SHP77 treated with DMSO at 0.1 percent for 48 hours (cell line): ENCODE measurements at places on chromosomes 13 and 19.

DNA sequence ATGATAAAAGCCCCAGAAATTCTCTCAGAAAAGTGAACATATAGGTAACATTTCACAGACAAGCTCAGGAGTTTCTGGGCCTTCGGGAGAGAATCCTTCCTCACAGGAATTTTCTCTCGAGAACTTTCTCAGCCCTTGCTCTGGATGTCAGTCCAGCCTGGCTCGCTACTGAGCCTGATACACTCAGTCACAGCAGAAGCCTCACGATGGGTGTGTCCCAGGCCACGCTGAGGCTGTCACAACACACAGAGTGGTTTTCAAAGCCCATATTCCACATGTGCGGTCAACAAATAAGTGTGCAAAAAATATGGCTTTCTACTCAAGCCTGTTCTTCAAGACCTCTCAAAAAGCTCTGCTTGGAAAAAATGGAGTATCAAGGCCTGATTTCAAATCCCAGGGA is 31.5 kb upstream of the MEDAG start:
- DNase-seq: no peak

GRCh38 chr19:15935167-15935702 is 906 bp upstream of the CYP4F11 start:
- peak; percentile 38 for DNase-seq

DNA sequence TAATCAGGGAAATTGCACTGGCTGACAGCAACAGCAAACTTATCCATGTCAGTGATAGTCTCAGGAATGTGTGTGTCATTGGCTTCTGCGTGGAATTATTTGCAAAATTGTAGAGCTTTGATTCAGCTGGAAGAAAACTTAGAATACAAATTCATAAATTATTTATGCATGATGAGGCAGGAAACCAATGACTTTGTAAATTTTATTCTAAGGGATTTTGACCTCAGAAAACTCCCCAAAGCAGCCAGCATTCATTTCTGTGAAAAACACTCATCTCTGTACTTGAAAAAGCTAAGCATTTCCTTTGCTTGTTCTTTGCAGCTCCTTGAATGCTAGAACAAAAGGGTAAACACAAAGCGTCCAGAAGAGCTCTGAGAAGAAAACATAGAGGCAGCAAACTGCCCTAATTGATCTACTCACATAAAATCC is 162.4 kb downstream of the DCT start:
- no peak for DNase-seq

DNA sequence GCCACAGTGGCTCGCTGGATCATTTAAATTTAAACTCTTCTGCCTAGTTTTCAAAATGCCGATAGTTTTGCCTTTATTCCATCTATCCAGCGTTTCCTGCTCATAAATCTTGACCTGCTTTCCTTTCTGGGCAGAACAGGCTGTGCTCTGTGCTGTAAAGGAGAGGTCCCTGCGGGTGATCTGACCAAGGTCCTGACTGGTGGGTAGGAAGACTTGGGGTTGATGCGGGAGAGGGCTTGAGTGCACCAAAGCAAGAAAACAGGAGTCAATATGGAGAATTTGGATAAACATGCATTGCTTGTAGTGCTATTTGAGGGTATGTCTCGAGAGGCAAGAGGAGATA is 533.6 kb downstream of the MYO16 start:
- DNase-seq: no peak

DNA sequence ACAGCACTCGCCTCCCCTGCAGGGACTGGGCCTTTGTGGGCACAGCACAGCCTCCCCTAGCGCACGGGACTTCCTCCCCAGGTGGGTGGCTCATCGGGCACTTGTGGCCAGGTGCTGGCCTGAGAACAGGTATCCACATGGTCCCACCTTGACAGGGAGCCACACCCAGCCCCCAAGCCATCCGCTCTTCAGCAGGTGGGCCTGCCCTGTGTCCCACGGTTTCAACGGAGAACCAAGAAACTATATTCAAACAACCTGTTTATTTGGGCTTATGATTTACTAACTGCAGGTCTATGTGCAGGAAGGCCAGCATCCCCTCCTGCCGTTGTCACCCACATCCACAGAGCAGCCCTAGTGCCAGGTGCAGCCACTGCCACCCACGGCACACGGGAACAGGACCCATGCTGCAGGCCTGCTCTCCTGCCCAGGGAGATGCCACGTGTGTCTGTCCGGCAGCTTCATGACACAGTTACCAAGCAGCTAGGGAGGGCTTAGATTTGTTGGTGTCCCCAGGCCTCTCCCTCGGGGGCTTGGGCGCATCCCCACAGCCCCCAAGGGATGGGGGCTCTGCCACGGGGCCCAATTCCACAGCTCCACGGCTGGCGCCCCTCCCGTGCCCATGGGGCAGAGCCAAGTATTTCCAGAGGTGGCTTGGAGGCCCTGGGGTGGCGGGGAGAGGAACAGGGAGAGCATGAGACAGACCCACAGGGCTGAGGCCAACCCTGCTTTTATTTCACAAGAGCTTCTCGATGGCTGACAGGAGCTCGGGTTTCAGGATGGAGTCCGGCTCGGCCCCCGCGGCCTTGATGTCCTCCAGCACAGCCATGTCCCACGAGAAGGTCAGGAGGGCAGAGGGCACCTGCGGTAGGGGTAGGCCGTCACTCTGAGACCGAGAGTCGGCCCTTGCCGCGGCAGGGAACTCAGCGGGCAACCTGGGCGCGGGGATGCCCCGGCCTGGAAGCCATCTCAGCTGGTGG is 12.5 kb downstream of the UBXN6 start:
- no peak for DNase-seq

DNA sequence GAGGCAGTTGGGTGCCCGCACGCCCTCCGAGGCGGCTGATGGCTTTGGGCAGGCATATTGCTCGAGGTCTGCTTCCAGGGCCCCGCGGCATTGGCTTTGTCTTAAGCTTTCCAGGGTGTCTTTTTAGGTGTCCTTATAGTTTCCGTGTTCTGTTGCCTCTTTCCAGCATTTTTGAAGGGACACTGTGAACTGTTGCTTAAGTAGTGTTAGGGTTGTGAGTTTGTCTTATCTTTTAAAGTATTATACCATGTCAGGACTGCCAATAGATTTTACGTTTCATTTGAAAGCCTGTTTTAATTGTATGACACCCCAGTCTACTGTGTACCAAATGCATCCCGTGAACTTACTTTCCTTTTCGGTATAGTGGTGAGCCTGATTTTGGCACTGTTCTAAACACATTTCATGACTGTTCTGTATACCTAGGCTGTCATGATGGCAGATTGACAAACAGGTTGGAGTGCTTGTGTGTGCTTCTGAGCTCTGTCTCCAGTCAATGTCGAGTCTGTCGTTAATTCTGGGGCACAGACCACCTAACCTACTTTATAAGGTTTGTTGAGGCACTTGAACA is 656 bp downstream of the PCCA start:
- DNase-seq: no peak

DNA sequence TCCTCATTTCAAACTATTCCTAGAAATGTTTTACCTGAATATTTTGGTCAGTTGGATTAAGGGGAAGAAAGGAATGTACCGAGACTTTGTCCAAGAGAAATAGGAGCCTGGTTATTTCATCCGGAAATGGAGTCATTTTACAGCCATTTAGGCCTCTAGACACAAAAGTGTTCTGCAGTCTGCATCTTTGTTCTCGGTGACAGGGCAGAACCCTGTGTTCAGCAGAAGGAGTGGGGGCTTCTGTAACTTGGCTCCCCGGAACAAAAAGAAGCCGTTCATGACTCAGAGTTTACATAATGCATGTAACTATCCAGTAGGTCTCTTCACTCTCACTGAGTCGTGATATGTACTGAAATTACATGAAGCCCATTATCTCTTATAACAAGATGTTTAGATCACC is 21.6 kb upstream of the FNDC3A start:
- no peak for DNase-seq

DNA sequence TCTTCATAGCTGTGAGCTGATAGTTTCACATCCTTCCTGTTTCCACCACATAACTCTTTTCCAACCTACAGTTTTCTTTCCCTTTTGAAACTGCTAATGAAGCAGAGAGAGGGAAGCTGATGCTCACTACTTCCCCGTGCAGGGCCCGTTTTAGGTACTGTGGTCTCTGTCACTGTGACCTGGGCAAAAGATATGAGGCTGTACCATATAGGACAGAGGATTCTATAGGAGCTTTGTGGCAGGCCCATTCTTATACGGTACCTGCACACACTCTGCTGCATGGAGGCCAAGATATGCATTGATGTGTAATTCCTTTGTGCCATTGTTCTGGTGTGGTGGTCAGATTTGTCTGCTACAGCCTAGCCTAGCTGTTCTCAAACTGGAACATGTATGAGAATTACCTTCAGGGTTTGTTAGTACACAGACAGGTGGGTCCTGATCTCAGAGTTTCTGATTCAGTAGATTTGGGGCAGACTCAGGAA is 577.3 kb downstream of the LMO7 start:
- DNase-seq: no peak

DNA sequence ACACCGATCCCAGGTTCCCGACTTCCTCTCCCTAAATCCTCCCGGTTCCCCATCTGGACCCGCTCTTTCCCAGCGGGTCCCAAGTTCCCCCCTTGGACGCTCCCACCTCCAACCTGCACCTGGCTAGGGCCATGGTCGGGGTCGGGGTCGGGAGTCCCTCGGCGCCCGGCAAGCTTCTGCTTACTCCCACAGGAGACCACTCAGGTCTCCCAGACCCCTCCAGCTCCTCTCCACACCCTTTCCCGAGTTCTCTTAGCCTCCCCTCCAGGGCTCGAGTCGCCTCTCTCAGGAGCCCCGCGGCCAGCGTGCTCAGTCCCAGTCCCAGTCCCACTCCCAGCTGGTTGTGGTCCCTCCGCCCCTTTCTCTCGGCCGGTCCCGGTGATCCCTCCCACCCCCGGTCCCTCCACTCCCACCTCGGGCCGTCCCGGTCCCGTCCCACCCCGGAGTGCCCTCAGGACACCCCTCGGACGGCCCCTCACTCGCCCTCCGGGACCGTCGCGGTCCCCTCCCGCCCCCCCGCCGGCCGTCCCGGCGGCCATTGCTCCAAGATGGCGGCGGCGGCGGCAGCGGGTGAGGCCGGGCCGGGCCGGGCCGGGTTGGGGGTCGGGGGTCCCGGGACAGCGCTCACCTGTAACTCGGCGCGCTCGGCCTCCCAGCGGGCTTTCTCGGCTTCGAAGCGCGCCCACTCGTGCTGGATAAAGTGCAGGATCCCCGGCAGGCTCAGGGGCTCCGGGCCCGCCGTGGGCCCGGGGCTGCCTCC is at the start of gene FKRP:
Gene FKRP, plus strand, starts transcription at position 537 of the 760 bp plus-strand sequence. CDS start 9,394 bp downstream, outside the sequence.
- DNase-seq: no peak

GRCh38 chr13:40390401-40390916 is 276.0 kb downstream of the FOXO1 start:
- DNase-seq: no peak

- DNase-seq: no peak
Observed at GRCh38 chr19:5222178-5222577, 118.4 kb downstream of the PTPRS start.
